ENCODE measurements at places on chromosomes 12 and 14.

- DNase-seq = no peak
Measured at GRCh38 chr14:21343035-21343794, 40.6 kb downstream of the SUPT16H start.

DNA sequence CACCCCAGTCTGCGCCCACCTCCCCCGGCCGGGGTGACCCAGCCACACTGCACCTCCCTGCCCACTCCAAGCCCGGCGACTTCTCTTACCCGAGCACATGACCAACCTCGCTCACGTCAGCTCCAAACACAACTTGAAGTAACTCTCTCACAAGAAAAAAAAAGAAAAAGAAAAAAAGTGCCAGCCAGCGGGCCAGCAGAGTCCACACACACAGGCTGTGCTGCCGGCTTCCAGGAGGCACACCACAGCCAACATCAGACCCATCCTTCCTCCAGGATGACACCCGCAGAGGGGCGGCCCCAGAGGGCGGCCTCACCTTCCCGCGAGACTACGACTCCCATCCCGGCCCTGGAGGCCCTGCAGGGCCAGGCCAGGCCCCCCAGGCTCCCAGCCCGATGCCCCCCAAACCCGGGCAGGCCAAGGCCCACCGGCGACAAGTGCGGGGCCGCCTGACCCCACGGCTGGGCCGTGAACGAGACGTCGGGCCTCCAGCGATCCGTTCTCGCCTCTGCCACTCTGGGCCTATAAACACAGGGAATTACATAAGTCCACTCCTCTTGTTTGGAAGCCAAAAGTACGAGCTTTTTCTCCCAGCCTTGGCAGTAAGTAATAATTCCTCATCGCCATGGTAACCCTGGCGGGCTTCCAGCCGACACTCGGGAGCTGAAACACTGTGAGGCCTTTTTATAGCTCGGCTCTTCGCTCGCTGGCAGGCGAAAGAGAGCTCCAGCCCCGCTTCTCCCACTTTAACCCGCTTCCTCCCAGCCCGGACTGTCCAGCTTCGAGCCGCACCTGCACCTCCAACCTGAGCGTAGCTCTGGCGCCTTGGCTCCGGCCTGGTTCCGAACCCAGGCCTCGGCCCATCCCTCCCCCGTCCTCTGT is 49.1 kb downstream of the NCOR2 start:
- peak; percentile 97 for DNase-seq

DNA sequence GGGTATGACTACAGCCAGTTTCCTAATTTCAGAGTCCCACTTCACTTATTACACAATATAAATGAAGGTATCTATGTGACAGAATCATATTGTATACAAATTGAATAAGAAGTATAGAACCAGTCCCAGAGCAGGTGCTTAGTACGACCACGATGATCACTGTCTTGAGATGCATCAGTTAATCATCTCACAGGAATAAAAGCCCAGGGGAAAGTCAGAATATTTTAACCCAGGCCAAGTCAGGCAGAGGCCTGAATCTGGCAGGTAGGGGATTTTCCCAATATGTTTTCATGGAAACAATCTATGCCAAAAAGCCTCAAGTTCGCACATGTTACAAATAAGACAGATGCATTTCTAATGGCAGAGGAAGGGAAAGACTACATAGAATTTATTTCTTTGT is 758.4 kb downstream of the BCL11B start:
- no peak for DNase-seq

- no peak for DNase-seq
Measured at GRCh38 chr12:10015450-10015849, 5.0 kb downstream of the CLEC12B start.

- no peak for DNase-seq
Measured at GRCh38 chr12:118582863-118583262, 206.5 kb downstream of the SUDS3 start.

- DNase-seq = no peak
Measured at GRCh38 chr12:123410041-123410412, 26.1 kb downstream of the KMT5A start.

GRCh38 chr14:99510556-99511139 is 29.4 kb downstream of the CCNK start:
- DNase-seq = no peak

DNA sequence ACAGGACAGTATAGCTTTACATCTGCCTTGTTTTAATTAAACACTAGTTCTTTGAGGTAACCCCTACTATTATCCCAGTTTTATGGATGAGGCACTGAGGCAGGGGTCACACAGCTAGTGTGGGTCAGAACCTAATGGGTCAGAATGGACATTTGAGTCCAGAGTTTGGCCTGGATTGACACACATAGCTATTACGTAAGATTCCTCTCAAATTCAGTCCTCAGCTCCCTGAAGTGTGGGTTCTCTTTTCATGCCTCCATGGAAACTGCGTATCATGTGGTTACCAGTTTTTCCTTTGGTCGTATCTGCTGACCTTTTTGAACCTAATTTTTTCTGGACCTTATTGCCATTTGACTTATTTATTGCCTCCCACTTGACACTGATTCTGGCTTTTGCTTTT is 40.4 kb downstream of the PSEN1 start:
- no peak for DNase-seq

GRCh38 chr12:62435303-62436163 is 31.1 kb upstream of the MON2 start:
- DNase-seq = peak; percentile 5

- no peak for DNase-seq
Measured at GRCh38 chr12:30169839-30170591, 386.3 kb upstream of the TMTC1 start.

- DNase-seq = no peak
Measured at GRCh38 chr14:76901171-76902055, 75.2 kb downstream of the LRRC74A start.

DNA sequence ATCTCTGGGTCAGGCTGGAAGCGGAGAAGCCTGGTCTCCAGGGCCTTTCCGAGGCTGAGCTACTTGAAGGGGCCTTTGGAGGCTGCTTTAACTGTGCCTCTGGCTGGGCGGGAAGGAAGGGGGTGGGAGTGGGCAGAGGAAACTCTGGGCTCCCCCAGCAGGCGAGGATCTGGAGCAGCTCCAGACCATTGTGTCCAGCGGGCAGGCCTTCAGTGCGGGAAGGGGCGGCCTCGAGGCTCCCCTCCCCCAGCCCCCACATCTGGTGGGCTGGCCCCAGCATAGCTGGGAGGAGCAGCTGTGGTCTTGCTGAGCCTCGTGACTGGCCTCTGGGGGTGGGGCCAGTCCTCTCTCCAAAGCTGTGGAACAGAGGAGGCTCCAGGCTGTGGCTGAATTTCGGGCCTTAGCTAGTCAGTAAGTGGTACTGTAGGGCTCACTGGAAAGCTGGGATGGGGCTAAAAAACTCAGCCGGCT is 3.4 kb downstream of the TAMALIN start:
- DNase-seq = peak; percentile 88

DNA sequence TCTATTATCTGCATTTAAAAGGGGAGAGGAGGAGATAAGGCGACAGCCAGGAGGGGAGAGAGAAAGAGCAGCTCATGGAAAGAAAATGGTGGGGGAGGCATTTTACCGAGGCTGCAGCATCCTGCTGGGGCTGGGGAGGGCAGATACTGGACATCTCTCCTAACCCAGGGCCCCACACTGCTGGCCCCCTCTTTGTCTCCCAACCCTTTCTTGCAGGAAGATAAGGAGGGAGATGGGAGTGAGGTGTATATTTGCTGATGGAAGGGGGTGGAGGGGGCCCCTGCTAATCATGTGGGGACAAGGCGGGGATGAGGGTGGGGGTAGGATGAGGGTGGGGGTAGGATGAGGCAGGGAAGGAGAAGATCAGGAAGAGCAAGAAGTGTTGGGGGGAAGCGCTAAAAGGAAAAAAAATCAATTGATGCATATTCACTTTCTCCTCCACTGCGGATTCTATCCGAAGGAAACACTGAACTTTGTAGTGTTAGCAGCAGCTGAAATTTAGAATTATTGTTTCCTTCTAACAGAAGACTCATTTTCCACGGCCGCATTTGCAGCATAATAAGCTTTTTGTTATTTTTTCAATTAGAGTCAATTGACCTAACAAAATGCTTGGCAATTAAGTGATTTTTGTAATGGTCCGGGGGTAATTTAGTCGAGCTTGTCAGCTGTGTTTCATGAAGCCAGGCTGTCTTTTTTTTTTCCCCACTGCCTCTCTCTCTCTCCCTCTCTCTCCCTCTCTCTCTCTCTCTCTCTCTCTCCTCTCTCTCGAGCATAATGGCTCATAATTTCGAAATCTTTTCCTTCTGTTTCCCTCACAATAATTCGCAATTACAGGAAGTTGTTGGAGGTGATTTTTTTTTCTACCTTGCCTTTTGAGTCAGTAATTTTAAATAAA is 1134.6 kb downstream of the BCL11B start:
- no peak for DNase-seq

GRCh38 chr12:97305651-97306050 is 157.0 kb upstream of the RMST start:
- DNase-seq = no peak

DNA sequence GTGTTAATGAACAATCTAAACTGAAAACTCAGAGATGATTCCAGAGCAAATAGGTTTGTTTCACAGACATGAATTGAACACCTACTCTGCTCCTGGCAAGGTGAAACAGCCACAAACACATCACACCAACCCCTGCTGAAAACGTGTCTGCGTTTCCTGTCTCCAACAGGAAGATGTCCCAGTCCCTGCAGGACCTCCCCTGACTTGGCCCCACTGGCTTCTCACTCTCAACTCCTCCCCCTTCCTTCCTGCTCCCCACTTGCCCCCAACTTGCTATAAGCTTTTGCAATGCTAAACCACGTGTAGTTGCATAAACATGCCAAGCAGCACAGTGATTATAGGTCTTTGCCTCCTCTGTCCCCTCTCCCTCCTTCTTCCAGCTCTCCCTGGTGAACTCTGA is 567.6 kb downstream of the BCL11B start:
- no peak for DNase-seq

DNA sequence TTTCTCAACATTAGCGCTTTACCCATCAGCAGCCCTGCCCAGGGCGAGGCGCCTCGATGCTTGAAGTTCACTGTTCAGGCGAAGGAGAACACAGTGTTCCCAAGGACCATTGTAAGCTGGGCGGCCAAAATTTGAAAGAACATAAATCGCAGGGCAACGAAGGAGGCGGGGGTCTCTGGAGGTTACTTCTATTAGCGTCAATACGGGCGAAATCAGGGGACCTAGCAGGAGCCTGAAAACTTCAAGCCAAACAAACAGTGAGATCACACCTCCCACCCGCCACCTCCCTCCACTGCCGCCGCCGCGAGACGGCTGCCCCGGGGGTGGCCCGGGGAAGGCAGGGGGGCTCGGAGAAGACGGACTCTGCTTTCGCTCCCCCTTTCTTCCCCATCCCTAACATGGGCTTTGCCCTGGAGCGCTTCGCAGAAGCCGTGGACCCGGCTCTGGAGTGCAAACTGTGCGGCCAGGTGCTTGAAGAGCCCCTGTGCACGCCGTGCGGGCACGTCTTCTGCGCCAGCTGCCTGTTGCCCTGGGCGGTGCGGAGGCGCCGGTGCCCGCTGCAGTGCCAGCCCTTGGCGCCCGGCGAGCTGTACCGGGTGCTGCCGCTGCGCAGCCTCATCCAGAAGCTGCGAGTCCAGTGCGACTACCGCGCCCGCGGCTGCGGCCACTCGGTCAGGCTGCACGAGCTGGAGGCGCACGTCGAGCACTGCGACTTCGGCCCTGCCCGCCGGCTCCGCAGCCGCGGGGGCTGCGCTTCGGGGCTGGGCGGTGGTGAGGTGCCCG is at the start of gene PDZRN4:
Gene PDZRN4 (plus strand): TSS at position 263 of the 783 bp plus-strand sequence.
- DNase-seq = no peak

DNA sequence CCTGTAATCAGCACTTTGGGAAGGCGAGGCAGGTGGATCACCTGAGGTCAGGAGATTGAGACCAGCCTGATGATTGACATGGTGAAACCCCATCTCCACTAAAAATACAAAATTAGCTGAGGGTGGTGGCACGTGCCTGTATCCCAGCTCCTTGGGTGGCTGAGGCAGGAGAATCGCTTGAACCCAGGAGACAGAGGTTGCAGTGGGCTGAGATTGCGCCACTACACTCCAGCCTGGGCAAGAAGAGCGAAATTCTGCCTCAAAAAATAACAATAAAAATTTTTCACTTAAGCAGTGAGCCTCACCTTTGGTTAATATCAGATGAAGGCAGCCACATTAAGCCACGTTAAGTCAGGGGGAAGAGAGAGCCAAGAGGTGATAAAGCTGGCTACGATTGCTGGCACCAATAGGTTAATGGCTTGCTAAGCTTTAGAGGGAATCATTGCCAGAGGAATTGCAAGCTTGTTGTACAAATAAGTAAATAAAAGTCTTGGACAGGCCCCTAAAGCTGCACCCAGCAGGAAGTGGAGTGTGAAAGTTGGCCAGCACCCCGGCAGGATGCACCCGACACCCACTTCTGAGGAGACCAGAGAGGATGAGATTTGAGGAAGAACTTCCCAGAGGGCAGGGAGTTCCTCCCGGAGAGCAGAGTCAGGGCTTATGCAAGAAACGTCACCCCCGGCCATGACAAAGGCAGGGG is 41.3 kb upstream of the TESC start:
- no peak for DNase-seq

DNA sequence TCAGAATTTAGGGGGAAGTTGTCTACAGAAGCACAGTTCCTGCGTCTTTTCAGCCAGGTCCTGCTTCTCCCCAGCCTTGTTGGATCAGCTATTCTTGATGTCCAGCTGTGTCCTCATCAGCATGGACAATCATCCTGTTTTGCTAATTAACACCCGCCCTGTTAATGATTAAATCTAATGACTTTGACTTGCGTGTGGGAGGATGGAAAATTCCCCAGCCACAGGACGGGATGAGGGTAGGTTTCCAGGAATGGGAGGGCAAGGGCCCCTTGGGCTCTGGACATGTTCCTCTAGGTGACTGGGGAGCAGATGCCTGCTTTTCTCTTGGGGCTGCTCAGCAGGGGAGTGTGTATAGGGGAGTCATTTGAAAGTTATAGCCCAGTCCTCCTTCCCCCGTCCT is 5.3 kb upstream of the PPP1R1A start:
- no peak for DNase-seq

- DNase-seq = no peak
Measured at GRCh38 chr12:617304-617915, 45.8 kb downstream of the NINJ2 start.

- DNase-seq = no peak
Measured at GRCh38 chr12:1360441-1361210, 233.8 kb downstream of the FBXL14 start.

DNA sequence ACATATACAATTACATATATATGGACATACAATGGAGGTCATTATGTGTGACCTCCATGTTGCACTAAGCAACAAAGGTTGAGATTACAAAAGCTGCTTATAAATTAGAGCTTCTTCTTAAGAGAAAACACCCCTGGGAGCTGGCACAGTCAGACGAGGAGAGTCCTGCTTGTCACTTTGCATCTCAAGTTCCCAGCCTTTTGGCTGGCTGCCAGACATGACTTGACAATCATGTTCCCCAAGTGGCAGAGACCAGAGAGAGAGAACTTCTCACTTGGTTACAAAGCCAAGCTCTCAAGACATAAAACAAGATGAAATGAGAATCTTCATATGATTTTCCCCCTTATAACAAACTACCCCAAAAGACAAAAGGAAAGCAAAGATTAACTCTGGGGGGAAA is 8.5 kb upstream of the SYNJ2BP start:
- no peak for DNase-seq

DNA sequence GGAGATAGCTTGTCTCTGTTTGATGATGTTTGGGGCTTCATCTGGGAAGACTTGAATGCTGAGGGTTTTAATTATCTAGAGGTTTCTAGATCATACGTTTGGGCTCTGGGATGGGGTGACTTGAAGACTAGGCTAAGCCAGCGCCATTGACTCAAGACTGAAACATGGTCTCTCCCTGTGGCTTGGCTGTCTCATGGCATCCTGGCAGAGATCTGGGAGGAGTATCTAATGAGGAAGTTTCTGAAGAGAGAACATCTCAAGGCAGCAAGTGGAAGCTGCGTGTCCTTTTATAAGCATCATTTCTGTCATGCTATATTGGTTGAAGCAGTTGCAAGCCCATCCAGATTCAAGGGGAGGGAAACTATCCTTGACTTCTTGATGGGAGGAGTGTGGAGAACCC is 104.8 kb downstream of the UNC79 start:
- DNase-seq = no peak

Data from pulmonary artery endothelial cell (primary cell).